ENCODE measurements at places on chromosomes 11 and 22.
A peak's percentile ranks its signal among the peaks of the same experiment; 100 is the strongest.

- no peak for DNase-seq
Observed at GRCh38 chr11:24515632-24516031, 18.8 kb downstream of the LUZP2 start.

DNA sequence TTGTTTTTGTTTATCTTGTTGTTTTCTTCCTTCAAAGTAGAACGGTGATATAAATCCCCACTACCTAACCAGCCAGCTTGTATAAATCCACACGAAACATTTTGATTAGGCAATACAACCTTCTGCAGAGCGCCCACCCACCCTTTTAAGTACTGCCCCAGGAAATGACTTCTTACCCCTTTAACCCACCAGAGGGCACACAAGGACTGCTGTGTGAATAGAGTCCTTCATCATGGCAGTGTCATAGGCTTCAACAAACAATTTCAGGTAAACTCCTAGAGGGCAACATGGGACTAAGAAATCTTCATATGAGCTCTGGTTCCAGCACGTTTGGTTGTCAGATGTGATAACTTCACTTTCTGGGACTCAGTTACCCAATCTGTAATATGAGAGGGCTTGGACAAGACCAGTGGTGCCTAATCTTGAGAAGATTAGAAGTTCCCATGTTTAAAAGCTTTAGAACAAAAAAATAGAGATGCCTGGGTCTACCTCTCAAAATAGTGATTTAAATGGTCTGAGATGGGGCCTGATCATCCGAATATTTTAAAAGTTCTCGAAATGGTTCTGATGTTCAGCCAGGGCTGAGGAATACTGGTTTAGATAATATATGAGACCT is 56.1 kb downstream of the PIWIL4 start:
- peak; percentile 75 for DNase-seq

- peak; percentile 44 for DNase-seq
Observed at GRCh38 chr11:85779956-85780640, 30.8 kb downstream of the SYTL2 start.

- DNase-seq = no peak
Observed at GRCh38 chr11:44275241-44275640, 34.7 kb downstream of the ALX4 start.

- no peak for DNase-seq
Observed at GRCh38 chr11:46049325-46049897, 71.8 kb downstream of the PHF21A start.

DNA sequence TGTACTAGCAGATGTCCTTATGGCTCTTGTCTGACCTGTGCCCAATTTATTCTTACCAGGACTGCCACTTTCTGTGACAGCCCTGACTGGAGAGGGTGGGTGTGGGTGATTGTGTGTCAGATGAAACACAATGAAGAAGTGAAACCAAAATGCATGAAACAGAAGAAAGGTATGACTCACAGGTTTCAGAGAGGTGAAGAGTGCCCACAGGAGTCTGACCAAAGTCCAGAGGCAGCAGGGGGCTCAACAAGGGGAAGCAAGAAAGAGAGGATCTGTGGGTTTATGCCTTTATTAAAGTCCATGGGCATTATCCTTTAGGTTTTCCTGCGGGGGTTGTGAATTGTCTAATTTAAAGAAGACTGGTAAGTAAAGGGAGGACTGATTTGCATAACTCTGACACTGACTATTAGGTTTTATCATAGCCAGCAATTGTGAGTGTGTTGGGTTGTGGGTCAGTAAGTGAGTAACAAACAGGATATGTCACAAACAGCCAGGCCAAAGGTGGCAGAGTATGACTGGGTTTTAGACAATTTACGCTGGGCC is 3.9 kb upstream of the OR4C6 start:
- no peak for DNase-seq

DNA sequence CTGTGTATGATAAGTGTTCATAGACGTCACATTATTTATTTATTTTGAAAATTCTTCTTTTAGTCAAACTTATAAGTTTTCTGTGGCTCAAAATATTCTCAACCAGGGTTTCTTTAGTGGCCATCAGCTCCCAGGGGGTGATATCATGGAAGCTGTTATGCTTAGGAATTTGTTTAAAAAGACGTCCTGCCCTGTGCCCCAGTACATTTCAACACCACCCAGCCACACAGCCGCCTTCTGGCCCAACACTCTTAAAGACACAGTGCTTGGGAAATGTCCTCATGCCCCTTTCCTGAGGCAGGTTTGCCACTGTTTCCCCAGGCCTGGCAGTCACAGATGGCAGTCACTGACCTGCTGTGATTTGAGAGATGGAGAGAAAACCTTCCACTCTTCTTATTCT is 19.9 kb downstream of the TSKU start:
- no peak for DNase-seq

DNA sequence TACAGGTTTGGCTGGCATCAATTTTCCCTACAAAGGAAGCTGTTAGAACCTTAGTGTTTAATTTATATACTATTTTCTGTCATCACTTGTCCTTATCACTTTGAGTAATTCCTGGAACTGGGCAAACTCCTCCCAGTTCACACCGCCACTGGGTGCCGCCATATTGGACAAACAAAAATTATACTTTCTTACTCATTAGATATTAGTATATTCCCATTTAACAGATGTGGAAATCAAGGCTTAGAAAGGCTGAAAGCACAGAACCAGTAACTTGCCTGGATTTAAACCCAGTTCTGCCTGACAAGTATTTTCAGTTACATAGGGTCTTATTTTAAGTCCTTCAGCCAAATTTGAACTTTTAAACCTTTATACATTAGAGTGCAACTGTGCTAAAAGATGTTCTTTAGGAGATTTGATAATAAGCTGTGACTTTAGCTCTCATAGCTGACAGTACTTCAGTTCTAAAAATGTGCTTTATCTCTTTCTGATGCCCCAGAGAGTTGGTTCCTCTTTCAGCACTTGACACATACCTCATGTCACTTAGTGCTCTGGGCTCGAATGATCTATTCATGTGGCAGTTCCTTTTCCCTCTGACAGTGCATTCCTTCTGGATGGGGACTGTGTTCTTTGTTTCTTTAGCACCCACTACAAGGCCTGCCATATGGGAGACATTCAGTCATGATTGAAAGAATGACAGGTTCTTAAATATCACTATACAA is 25.4 kb downstream of the COA4 start:
- no peak for DNase-seq

GRCh38 chr11:36019005-36019596 is 75.2 kb downstream of the LDLRAD3 start:
- DNase-seq = no peak

DNA sequence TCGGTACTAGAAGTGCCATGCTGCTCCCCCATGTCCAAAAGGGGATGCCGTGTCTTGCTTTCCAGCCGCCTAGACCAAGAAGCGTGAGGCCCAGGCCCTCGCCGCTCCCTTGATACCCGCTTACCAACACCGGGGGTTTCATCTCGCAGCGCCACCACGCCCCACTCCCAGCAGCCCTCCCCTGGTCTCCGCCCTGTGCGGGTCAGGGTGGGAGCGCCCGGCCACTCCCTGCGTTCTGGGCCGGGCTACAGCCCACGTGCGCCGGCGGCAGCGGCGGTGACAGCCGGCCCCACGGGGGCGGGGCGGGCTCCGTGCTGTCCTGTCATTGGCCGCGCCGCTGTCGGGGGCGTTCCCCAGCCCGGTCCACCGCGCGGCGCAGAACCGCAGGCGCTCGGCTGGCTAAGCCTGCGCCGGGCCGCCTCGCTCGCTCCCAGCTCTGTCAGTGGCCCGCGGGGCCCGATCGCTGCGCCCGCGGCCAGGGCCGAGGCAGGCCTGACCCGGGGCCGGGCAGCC is at the start of gene MICAL2:
Gene MICAL2 (plus strand): TSS at position 390 of the 513 bp plus-strand sequence. CDS start 51,566 bp downstream, outside the sequence.
- peak; percentile 92 for DNase-seq

DNA sequence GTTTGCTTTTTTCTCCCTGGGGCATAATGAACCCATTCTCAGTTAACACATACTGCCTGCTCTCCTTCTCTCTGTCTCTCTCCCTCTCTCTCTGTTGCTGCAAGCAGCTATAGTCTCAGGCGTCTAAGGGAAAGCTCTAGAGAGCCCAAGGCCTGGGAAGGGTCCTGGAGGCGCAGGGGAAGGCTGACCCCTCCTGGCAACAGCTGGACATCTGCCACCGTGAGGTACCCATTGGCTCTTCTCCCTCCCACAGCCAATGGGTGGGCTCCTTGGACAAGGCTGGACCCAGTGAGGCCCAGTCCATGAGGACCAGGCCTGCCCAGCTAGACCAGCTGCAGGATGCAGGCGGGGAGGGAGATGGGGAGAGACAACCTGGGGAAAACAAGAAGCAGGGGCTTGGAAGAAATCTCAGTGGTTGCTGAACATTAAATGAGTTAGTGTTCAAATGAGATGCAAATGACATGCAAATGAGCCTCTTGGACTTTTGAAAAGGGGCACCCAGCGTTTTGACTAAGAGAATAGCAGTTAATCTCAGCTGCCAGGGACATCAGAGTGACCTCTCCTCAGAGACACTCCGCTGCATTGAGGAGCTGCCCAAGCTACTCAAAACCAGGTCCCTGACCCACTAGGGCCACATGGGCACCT is 349.7 kb downstream of the BUD13 start:
- no peak for DNase-seq

GRCh38 chr11:36292311-36292722 is 3.1 kb upstream of the COMMD9 start:
- peak; percentile 60 for DNase-seq

GRCh38 chr11:118834427-118835028 is 43.6 kb upstream of the DDX6 start:
- DNase-seq = peak; percentile 13

DNA sequence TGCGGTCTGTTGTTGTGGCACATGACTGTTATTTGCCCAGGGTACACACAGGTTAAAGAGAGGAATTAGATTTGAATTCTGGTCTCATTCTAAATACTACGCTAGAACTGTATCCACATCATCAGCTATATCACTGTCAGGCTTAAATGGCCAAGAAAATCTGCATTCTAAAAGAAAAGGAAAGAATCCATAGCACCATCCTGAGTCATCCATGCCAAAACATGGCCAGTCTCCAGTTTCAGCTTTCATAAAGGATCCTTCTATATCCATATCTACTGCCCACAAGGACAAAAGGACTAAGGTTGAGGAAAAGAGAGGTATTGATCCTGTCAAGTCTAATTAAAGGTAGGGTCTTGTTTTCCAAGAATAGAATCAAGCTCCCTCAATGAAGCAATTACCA is 73.6 kb upstream of the GDPD4 start:
- peak; percentile 54 for DNase-seq

DNA sequence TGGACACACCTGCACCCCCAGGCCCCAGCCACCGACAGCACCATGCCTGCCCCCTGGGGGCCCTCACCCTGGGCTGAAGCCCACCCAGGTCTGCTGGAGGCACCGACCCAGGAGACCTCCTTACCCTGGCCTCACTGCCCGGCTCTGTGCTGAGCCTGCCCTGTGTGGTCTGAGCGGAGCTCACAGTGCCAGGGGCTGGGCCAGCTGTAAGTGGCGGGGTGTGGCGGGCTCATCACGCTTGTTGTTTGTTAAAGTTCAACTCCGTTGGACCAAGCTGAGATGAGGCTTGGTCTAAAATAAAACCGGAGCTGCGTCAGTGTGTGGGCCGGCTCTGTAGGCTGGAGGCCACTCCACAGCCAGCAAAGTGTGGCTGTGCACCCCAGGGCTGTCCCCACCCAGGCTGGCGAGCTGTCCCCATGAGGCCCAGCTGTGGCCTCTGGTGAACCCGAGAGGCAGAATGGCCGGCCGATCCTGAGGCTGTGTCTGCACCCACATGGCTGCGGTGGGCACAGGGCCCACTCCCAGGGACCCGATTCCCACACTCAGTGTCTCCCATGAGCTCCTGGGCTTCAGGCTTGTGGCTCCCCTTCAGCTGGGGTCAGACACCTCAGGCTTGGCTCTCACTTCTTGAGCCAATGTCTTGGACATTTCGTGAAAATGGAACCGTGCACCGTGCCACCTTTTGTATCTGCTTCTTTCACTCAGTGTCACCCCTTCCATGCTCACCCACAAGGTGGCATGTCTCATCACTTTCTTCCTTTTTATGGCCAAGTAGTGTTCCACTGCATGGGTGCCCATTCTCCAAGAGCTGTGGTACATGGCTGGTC is 137.9 kb downstream of the CTTN start:
- DNase-seq = no peak
